ENCODE measurements at places on chromosomes 5 and 9.
A peak's percentile ranks its signal among the peaks of the same experiment; 100 is the strongest.

- peak; percentile 40 for DNase-seq
Observed at GRCh38 chr5:71651579-71651978, 64.4 kb downstream of the MCCC2 start.

- no peak for DNase-seq
Observed at GRCh38 chr5:121251954-121252353, 599.7 kb upstream of the FTMT start.

DNA sequence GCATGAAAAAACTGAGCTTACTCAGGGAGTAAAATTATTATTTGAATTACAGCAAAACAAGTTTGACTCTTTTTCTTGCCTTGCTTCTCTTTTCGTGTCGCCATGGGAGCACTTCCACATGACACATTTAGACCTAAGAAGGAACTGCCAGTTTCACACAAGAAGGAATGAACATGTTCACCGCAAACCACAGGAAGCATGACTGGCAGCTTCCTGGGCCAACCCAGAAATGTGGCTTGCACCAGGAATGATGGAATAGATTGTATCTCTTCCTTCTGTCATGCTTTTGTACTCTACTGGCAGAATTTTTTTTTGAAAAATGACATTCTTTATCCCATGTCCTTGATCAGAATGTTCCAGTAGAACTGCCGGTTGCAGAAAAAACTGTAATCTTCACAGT, 32.9 kb upstream of the MAN2A1 start:
- peak; percentile 39 for DNase-seq

GRCh38 chr5:10695055-10695649, 65.9 kb downstream of the DAP start:
- DNase-seq = no peak

DNA sequence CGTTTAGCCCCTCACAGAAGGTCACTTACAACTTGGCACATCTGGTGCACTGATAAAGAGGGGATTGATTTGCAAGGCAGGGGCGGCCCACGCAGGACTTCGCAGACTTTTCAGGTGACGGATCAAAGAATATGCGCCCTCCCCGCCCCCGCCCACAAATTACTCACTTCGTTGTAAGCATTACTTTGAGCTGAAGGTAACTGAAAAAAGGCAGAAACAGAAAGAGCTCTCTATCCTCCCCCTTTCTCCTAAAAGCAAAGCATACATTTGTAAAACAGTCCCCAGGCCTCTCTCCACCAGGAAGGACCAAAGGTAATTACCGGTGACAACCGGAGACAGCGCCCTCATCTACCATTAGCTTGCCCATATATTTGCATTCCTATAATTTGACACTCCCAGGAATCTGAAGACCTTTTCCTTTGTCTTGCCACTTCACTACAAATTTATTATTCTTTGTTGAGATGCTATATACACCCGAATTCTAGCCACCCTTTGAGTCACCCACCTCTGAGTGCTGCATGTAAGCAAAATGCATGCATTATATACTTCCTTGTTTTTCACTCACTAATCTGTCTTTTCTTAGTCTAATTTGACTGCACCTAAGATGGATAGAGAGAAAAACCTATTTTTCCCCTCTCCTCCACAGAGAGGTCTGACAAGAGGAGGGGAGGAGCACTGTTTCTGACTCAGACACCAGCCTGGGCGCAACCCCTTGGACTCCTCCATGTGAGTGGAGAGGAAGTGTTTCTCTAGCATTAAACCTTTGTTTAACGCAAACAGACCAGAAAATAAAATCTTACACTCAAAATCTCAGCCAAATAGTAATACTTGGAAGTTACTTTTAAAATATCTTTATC, 74.7 kb upstream of the SPIN1 start:
- peak; percentile 60 for DNase-seq

GRCh38 chr5:23494558-23494957, 12.9 kb upstream of the PRDM9 start:
- no peak for DNase-seq

- DNase-seq = no peak
Observed at GRCh38 chr5:95406426-95407090, 15.4 kb downstream of the FAM81B start.

DNA sequence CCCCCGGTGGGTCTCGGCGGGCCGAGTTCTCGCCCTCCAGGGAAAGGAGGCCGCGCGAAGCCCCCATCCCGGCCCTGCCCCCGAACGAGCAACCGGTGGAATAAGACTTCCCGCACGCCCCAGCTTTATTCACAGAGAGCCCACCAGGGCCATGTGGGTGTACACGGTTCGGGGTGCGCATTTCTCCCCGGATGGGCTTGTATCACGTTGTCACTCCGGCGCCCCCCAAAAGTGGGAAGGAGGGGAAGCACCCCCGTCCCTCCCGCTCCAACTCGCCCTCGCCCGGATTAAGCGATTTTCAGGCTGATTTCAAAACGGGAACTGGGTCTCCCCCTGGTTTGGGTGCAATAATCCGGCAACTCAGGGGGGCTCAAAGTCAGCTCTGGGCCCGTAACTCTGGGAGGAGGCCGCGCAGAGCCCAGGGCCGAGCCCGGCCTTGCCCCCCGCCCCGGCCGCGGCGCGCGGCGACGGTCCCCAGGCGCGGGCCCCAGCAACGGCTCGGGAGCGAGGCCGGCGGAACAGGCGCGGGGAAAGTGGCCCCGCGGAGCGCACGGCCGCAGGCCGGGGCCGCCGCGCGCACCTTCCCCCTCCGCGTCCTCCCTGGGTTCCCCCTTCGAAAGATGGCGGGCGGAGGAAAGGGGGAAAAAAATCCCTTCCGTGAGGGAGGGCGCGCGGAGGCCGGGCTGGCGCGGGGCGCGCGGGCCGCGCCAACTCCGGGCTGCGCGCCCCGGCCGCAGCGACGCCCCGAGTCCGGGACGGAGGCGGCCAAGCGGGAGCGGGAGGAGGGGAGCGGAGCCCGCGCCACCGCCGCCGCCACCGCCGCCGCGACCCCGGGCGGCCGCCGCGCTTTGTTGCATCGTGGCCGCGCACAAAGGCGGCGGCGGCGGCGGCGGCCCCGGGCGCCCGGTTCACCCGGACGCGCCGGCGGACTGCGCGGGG, 644 bp downstream of the BRD3 start:
- DNase-seq = peak; percentile 37

DNA sequence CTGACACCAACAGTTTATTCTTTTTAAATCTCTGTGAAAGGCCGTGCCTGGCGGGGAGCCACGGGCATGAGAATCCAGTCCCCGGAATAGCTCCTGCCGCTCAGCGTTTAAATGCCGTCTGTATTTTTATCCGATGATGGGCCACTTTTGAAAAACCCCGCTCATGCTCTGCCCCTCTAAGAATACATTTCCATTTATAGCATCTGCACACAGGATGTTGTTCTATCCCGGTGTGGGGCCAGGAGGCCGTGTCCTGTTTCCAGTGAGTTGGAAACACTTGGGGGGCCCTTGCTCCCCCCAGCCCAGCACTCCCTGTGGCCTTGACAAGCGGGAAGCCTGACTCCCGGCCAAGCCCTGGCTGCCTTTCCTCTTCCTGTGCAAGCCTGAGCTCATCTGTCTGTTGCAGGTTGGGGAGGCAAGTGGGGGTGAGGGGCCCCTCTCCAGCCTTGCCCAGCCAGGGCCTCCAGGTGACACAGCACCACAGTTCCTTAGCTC, 39.0 kb downstream of the ERGIC1 start:
- no peak for DNase-seq

GRCh38 chr5:123220621-123221146, 131.6 kb downstream of the PRDM6 start:
- no peak for DNase-seq

GRCh38 chr5:76807296-76807695, 11.5 kb upstream of the F2RL1 start:
- DNase-seq = no peak

GRCh38 chr9:14347406-14348122, 33.6 kb upstream of the NFIB start:
- DNase-seq = no peak

GRCh38 chr5:93603793-93604643, 21.0 kb downstream of the NR2F1 start:
- no peak for DNase-seq

GRCh38 chr9:134170532-134171315, 6.4 kb upstream of the RNU6ATAC start:
- no peak for DNase-seq

GRCh38 chr9:81522716-81523551, 166.4 kb downstream of the TLE1 start:
- DNase-seq = no peak

GRCh38 chr5:9721161-9721560, 91.0 kb upstream of the TAS2R1 start:
- DNase-seq = no peak

GRCh38 chr9:113237026-113237425, 15.7 kb downstream of the SLC31A1 start:
- DNase-seq = no peak

DNA sequence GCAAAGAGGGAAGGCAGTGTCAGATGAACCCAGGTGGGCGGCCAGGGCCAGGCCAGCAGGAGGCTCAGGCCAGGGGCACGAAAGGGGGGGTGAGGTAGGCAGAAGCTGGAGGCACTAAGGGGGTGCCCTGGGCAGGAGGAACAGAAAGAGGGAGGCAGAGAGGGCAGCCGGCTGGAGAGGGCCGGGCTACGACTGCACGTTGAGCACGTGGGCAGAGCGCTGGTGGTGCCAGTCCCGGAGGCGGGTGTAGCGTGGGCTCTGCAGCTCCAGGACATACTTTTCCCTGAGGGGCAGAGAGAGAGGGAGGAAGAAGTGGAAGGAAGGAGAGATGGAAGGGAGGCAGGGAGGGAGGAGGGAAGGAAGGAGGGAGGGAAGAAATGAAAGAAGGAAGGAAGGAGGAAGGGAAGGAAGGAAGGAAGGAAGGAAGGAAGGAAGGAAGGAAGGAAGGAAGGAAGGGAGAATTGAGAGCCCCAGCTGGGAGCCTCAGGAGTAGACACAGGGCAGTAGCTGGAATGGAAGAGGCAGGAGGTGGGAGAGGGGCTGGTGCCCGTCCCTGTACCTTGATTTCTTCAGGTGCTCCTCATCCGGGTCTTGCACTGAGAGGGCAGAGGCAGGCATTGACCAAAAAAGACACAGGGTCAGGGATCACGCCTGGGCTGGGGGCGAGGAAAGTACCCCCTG, 7.0 kb downstream of the PDLIM7 start:
- DNase-seq = no peak

DNA sequence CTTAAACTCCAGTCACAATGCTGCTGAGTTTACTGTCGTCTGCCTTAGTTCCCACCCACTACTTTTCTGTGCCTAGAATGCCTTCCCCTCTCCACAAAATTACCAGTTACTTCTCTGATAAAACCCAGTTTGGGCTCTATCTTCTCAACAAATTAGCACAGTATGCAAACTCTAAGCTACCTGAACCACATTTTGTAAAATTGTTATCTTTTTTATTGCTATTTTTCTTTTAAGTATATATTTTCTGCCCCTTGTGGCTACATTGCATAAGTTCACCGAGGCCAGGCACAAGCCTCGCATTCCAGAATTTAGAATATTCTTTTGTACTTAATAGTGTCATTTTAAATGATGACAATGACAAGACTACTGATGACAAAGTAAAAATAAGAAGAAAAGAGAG, 60.0 kb downstream of the POU5F2 start:
- DNase-seq = no peak

DNA sequence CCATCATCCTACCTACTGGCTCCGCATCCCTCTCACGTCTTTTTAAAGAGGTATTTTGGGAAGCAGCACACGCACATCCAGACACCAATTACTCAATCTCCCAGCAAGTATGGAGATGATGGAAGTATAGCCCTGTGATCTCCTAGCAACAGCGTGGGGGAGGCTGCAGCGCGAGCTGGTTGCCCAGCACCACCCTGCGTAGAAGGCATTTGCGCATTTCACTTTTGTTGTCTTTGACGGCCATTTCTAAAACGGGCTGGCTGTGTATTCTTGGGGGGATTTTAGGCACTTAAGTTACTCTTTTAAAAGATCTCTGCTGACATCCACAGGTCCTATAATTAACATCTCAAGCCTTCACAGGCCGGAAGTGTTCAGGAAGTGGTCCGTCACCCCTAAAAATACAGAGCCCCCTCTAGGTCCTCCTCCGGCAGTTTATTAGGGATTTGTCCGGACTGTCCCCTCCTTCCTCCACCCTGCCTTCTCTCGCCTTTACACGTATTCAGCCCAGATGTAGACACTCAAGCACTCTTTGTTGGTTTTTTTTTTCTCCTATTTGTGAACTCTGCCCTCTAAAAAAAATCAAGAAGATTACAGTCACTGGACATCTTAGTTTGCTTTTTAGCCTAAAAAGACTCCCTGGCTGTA, 371.4 kb downstream of the NTRK2 start:
- no peak for DNase-seq

DNA sequence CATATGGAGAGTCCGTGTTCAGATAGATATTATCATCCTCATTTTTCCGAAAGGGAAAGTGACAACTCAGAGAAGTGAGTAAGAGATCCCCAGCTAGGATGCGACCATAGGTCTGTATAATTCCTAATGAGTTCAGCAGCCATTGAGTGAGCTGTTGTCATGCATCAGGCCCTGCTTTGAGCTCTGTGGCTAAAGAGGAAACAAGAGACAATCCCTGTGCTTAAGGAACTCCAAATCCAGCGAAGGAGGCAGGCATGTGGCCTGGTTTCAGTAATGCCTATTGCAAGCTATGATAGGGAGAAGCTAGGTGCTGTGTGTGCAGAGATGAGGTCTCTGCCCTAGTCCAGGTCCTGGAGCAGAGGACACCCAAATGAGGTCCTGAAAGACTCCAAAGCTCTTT, 192.8 kb downstream of the ACTL7B start:
- no peak for DNase-seq
